ENCODE measurements at places on chromosomes 3 and 15.

GRCh38 chr15:74780523-74781430 is 1.1 kb upstream of the CSK start:
- DNase-seq = no peak

GRCh38 chr15:40471105-40471807 is 472 bp downstream of the CHST14 start:
- DNase-seq = no peak

DNA sequence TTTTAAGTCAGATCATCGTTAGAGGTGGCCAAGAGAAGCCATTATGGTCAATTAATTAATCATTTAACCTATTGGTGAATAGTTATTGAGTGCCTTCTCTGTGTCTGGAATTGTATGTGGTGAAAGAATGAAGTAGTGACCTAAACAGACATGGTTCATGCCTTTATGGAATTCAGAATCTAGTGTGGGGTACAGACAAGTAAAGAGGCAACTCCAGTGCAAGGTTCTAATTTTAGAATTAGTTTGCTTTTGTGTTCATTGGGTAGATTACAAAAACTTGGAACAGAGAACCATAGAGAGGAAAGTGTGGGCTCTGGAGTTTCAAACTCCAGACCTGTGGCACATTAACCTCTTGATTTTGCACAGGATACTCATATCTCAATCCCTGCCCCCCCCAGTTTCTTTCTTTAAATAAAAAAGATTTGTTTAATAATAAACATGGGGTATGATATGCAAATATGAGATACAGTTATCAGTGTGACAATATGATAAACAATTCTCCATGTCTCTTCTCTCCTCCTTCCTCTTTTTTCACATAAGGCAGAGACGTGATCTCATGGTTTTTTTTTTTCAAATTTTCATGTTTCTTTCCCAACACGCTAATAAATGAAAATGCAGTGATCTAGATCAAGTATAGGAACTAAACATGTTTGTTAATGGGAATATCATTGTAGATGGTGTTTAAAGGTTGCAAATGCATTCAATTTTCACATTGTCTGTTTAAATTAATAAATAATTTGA is 117.9 kb downstream of the MITF start:
- DNase-seq = no peak

GRCh38 chr3:14363379-14363778 is 39.0 kb upstream of the SLC6A6 start:
- DNase-seq = no peak

DNA sequence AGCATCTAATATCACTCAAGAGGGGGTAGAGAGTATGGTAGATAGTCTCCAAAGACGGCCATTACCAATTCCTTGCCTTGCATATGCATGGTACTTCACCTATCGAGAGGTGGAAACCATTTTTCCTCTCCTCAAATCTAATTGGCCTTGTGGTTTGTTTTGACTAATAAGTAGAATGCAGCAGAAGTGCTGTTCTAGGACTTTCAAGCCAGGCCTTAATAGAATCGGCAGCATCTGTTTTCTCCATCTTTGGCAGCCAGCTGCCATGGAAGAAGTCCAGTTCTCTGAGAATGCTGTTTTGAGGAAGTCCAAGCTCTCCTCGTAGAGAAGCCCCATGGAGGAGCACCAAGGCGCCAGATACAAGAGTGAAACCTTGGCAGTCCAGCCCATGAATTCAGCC is 59.1 kb upstream of the RASGRP1 start:
- DNase-seq = no peak

- DNase-seq = no peak
Measured at GRCh38 chr15:67735896-67736295, 89.4 kb upstream of the SKOR1 start.

DNA sequence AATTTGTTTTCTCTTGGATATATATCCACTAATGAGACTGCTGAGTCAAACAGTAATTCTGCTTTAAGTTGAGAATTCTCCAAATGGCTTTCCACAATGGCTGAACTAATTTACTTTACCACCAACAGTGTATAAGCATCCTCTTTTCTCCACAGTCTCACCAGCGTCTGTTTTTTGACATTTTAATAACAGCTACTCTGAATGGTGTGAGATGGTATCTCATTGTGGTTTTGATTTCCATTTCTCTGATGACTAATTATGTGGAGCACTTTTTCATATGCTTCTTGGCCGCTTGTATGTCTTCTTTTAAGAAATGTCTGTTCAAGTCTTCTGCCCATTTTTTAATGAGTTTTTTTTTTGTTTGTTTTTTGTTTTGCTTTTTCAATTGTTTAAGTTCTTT is 206.2 kb downstream of the CTNNB1 start:
- no peak for DNase-seq

DNA sequence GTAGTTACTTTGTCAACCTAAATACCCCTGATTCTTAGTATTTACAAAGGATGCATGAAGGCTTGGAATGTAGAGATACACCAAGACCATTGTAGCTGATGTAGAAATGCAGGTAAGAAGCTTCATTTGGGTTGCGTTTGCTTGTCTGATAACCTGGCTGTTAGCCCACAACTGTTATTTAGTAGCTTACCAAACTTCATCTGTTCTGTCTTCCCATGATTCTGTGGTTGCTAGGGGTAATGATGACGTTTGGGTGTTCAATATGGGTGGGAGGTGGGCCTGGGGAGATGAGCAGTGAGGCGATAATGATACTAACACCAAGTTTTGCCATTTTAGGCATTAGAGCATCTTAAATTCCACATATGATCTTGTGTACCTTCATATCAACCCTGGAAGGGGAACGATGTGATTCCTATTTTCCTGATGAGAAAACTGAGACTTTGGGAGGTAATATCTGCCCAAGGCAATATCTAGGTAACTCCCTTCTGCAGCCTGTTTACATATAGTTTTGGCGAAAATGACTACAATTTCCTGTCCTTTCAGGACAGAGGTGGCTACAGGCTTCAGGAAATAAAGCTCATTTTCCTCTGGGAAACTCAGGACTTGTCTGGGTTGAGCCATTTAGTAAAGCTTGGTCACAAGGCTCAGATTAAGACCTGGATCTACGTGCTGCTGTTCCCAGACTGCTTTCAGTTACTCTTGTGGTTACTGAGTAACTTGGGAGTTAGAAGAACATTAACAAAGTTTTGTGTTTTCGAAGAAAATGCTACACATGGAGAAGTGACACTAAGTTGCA is 26.8 kb downstream of the FNDC3B start:
- no peak for DNase-seq

- DNase-seq = no peak
Measured at GRCh38 chr3:141452045-141452444, 34.8 kb upstream of the RASA2 start.

- DNase-seq = no peak
Measured at GRCh38 chr3:14472471-14473351, 67.4 kb downstream of the GRIP2 start.

GRCh38 chr3:52167240-52167639 is 13.0 kb upstream of the POC1A start:
- DNase-seq = no peak

- DNase-seq = no peak
Measured at GRCh38 chr3:172562871-172563865, 39.9 kb upstream of the TNFSF10 start.

DNA sequence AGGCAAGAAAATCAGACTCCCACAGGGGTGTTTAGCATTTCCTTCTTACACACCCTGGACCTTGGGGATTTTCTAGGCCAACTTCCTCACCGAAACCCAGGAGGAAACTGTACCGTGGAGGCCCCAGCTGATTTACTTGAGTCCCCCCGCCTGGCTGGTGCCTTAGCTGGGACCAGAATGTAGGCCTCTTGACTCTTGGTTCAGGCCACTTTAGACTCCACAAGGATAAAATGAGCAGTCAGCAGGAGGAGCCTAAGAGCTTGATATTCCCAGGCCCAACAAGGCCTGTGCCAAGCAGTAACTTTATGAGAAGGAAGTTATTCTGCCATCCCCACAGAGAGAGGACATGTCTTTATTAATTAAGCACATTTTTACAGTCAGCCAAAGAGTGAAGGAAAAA is 4.6 kb upstream of the APBA2 start:
- no peak for DNase-seq
